Prostate gland (tissue), 2 donors: ENCODE measurements at places on chromosomes 2 and 18. TPM values are rescaled to one million over a fixed set of nuclear protein-coding genes. Genes with fewer than 3 reads are reported as not detected.

The UXS1 gene
- 30.7 TPM for total RNA-seq

The IL1R2 gene
- 11.4 TPM for total RNA-seq

The NAGK gene
- total RNA-seq, result 56.4 TPM

The SLC14A1 gene
- total RNA-seq, result 139 TPM

The DNAH7 gene
- 3.4 TPM for total RNA-seq

The OSBPL6 gene
- total RNA-seq, result 2.4 TPM

The NGEF gene
- 2.0 TPM for total RNA-seq

The COX5B gene
- 363 TPM for total RNA-seq

- H3K4me1 ChIP-seq, result no peaks in the 10 kb centered on the region
- no peak for DNase-seq
- H3K4me3 ChIP-seq, result no peak overlapping the region
- no peak overlapping the region for H3K27ac ChIP-seq
- H3K36me3 ChIP-seq, result no peaks in the 10 kb centered on the region
These were observed 761.5 kb upstream of the SOX11 start for GRCh38 chr2:4930704-4931103.

DNA sequence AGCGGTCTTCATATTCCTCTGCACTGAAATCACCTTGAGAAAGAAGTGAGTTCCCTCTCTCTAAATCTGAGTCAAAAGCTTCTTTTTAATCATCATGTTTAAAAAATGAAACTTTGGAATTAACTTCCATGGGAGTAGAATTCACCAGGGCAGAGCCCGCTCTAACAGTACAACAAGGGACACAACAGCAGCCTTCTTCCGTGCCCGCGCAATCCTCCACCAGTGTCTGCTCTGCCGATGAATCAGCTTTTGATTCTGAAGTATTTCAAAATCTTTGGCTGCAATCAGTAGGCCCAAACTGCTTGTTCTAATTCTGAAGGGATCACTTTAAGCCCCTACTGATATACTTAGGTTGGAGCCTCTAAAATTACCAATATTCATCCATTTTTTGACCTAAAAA is 76.9 kb downstream of the USP40 start:
- DNase-seq, result no peak
- H3K4me3 ChIP-seq, result no peak overlapping the region
- no peaks in the 10 kb centered on the region for H3K27me3 ChIP-seq
- peaks cover 5% of the 10 kb centered on the region for H3K4me1 ChIP-seq
- no peaks in the 10 kb centered on the region for H3K36me3 ChIP-seq

DNA sequence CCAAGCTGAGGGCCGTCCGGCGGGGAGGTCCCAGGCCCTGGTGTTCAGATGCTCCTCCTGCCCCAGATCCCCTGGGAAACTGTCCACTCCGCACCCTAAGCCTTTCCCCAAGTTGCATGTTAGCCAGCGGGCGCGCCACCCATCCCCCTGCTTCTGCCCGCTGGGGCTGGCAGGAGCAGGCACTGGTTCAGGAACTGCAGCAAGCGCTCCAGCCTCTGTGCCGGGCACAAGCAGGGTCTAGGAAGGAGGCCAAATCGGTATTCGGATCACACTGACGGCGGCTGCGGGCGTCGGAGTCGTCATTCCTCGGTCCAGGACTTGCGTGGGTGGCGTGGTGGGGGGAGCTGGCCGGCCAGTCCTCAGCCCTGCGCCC is 53.7 kb downstream of the FAM168B start:
- H3K36me3 ChIP-seq, result no peaks in the 10 kb centered on the region
- H3K27ac ChIP-seq, result no peak overlapping the region
- no peaks in the 10 kb centered on the region for H3K4me1 ChIP-seq
- H3K4me3 ChIP-seq, result no peak overlapping the region
- H3K27me3 ChIP-seq, result no peaks in the 10 kb centered on the region

DNA sequence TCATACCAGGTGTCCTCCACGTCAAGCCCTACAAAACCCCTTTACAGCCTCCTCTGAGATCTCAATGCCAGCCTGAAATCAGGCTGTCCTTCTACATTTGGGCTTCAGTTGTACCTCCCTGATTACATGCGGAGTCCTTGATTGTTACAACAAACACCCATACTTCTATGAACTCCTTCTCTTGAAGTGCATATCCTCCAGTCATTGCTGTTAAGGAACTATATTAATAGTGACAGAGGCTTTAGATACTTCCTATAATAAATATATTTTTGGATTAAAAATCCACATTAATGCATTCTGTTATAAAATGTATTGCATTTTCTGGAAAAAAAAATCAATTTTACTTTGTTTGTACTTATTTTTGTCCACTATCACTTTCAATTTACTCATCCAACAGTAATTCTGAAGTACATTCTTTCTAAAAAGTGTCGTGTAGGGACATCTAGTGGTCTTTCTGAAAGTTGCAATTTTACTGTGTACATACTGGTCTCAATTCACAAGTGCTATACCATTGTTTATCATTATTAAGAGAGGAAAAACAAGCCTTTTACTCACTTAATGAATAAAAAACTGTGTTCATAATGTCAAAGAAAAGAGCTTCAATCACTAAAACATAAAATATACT is 316.4 kb downstream of the DSEL start:
- DNase-seq, result no peak
- H3K4me1 ChIP-seq, result no peaks in the 10 kb centered on the region
- H3K36me3 ChIP-seq, result no peaks in the 10 kb centered on the region
- H3K4me3 ChIP-seq, result no peak overlapping the region
- no peak overlapping the region for H3K27ac ChIP-seq
- no peaks in the 10 kb centered on the region for H3K27me3 ChIP-seq

- no peaks in the 10 kb centered on the region for H3K4me1 ChIP-seq
- no peak for DNase-seq
- H3K27me3 ChIP-seq, result no peaks in the 10 kb centered on the region
- no peak overlapping the region for H3K27ac ChIP-seq
These were observed 134.0 kb upstream of the LYPD1 start for GRCh38 chr2:132804051-132804450.

- DNase-seq, result no peak
- no peaks in the 10 kb centered on the region for H3K27me3 ChIP-seq
- no peak overlapping the region for H3K4me3 ChIP-seq
- H3K4me1 ChIP-seq, result no peaks in the 10 kb centered on the region
These were observed 115.2 kb upstream of the SIX2 start for GRCh38 chr2:45124456-45124855.

- no peaks in the 10 kb centered on the region for H3K36me3 ChIP-seq
- H3K4me3 ChIP-seq, result no peak overlapping the region
- no peaks in the 10 kb centered on the region for H3K4me1 ChIP-seq
These were observed 6.9 kb downstream of the OTX1 start for GRCh38 chr2:63057249-63058143.

DNA sequence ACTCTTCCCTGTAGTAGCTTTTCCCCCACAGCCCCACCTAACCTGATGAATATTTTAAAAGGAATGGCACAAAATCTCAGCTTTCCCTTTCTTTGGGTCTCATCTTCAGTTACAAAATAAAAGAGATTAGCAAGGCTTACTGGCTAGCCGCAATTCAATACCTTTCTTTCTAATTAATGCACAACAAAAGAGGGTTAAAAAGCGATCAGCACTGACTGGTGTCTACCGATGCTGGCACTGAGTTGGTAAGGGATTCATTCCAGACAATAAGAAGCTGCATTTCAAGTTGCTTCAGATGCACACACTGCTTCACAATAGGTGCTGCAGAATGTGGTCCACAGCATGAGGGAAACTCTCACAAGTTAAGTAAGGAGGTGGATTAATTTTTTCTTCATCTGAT is 41.9 kb downstream of the HDHD2 start:
- no peaks in the 10 kb centered on the region for H3K36me3 ChIP-seq
- DNase-seq, result no peak
- no peaks in the 10 kb centered on the region for H3K4me1 ChIP-seq
- H3K27me3 ChIP-seq, result no peaks in the 10 kb centered on the region
- H3K27ac ChIP-seq, result no peak overlapping the region

GRCh38 chr2:13917958-13918357 is 714.6 kb upstream of the LRATD1 start:
- H3K27me3 ChIP-seq, result no peaks in the 10 kb centered on the region
- H3K4me3 ChIP-seq, result no peak overlapping the region
- no peak overlapping the region for H3K27ac ChIP-seq
- no peaks in the 10 kb centered on the region for H3K4me1 ChIP-seq
- H3K36me3 ChIP-seq, result no peaks in the 10 kb centered on the region
- DNase-seq, result no peak

DNA sequence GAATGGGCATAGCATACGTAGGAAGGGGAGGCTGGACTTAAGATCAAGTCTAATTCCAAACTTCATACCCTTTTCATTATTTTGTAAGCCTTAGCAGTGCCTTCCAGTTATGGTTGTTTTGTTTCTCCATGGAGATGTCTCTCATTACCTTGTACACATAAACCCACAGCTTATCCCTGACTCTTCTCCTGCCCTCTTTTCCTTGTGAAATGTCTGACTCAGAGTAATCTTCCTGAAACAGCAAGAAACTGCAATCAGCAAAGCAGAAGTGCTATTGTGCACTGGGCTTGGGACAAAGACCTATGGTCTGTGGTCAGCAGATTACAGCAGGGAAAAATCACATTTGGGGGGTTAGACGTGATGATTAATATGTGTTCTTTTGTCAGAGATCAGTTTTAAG is 176.7 kb downstream of the IKZF2 start:
- no peaks in the 10 kb centered on the region for H3K4me1 ChIP-seq
- H3K27me3 ChIP-seq, result no peaks in the 10 kb centered on the region
- H3K4me3 ChIP-seq, result no peak overlapping the region
- DNase-seq, result no peak
- H3K36me3 ChIP-seq, result no peaks in the 10 kb centered on the region
- H3K27ac ChIP-seq, result no peak overlapping the region

DNA sequence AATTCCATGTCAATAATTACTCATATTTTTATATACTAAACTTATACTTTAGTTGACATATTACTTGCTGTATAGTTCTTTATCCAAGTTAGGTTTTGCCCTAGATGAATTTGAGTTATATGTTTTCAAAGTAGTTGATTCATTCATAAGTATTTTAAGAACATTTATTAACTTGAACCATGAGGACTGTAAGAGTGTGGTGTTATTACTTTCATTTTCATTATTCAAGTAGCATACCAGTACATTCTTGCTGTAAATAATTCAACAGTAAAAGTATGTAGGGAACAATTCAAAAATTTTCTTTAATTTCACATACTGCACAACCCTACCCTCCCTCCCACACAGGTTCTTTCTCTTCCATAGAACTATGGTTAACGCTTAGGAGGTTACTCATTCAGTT is 75.4 kb downstream of the ANKRD12 start:
- no peaks in the 10 kb centered on the region for H3K36me3 ChIP-seq
- H3K27me3 ChIP-seq, result no peaks in the 10 kb centered on the region
- no peaks in the 10 kb centered on the region for H3K4me1 ChIP-seq

DNA sequence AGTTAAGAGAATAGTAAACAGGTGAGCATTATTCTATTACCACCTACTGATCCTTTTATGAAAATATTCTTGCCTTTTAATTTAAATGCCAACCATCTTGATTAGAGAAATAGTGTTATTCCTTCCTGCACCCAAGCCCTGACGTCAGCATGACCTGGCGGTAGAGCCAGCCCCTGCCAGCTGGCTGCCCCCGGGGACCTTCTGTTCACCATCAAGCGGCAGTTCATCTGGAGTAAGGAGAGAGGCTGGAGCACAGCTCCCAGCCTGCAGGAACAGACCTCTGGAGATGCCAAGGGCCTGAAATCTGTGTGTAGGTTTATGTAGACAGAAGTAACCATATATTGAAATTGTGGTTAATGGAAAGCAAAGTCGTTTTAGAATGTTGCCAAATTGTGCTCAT is 171.8 kb downstream of the GBX2 start:
- no peaks in the 10 kb centered on the region for H3K27me3 ChIP-seq
- H3K4me1 ChIP-seq, result no peaks in the 10 kb centered on the region
- no peak overlapping the region for H3K27ac ChIP-seq

- H3K4me3 ChIP-seq, result no peak overlapping the region
- H3K27ac ChIP-seq, result no peak overlapping the region
- H3K4me1 ChIP-seq, result no peaks in the 10 kb centered on the region
- DNase-seq, result no peak
- no peaks in the 10 kb centered on the region for H3K27me3 ChIP-seq
- no peaks in the 10 kb centered on the region for H3K36me3 ChIP-seq
These were observed 34.6 kb upstream of the B3GNT7 start for GRCh38 chr2:231360881-231361371.

GRCh38 chr2:181165199-181165868 is 184.9 kb downstream of the UBE2E3 start:
- no peak overlapping the region for H3K4me3 ChIP-seq
- DNase-seq, result no peak
- H3K27me3 ChIP-seq, result no peaks in the 10 kb centered on the region

DNA sequence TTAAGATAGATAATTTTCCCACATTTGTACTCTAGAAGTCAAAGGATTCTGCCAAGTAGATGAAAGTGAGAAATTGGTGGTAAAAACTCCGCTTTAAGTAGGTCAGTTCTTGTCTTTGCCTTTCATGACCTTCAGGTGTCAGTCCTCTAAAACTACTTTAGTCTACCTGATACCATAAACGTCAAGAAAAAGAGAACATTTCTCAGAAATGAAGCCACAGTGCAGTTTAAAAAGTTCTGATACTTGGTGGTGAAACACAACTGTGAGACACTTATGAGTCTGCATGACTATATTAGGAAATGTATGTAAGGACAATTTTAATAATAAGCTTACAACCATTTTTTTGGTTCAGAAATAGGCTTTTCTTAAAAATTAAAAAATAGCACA is 583.3 kb downstream of the SATB2 start:
- H3K27ac ChIP-seq, result no peak overlapping the region
- DNase-seq, result no peak
- no peaks in the 10 kb centered on the region for H3K4me1 ChIP-seq
- no peak overlapping the region for H3K4me3 ChIP-seq
- no peaks in the 10 kb centered on the region for H3K27me3 ChIP-seq

DNA sequence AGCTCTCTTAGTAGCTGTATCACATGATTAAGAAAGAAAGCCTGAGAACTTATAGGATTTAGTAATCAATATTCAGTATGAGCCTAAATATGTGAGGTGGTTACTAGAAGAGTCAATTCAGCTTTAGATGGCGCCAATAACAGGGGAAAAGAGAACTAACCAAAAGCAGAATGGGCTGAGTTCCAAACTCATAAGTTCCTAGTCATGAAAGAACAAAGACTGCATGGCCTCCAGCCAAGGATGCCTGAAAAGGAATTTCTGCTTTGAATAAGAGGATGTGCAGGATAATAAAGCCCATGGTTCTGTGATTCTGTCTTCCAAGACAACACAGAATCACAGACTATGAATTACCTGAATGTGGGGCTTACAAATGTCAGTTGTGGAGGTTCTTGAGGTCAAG is 196.5 kb downstream of the SATB2 start:
- H3K4me3 ChIP-seq, result no peak overlapping the region
- no peaks in the 10 kb centered on the region for H3K4me1 ChIP-seq
- no peak for DNase-seq
- no peaks in the 10 kb centered on the region for H3K36me3 ChIP-seq
- no peak overlapping the region for H3K27ac ChIP-seq

- H3K27me3 ChIP-seq, result no peaks in the 10 kb centered on the region
- H3K36me3 ChIP-seq, result no peaks in the 10 kb centered on the region
- H3K4me3 ChIP-seq, result no peak overlapping the region
- H3K4me1 ChIP-seq, result no peaks in the 10 kb centered on the region
- no peak for DNase-seq
- H3K27ac ChIP-seq, result no peak overlapping the region
These were observed 458.6 kb downstream of the FBXO15 start for GRCh38 chr18:73688851-73689711.

GRCh38 chr2:127665267-127665893 is 9.9 kb downstream of the LIMS2 start:
- peaks cover 2% of the 10 kb centered on the region for H3K27me3 ChIP-seq
- H3K36me3 ChIP-seq, result no peaks in the 10 kb centered on the region
- H3K4me3 ChIP-seq, result no peak overlapping the region
- H3K27ac ChIP-seq, result peak overlapping the region; percentile 54
- H3K4me1 ChIP-seq, result no peaks in the 10 kb centered on the region
